Tibial nerve (tissue), 4 donors: ENCODE measurements at places on chromosomes 2 and 18. TPM values are rescaled to one million over a fixed set of nuclear protein-coding genes. Genes with fewer than 3 reads are reported as not detected.

Gene SPATS2L
- total RNA-seq: 50.9 TPM

Gene PRSS56
- not detected for total RNA-seq

Gene TWIST2
- total RNA-seq: 140 TPM

Gene HNMT
- total RNA-seq: 41.2 TPM

Gene EVX2
- total RNA-seq: not detected

GRCh38 chr2:196160101-196160500, 11.3 kb downstream of the STK17B start:
- no peak for DNase-seq

DNA sequence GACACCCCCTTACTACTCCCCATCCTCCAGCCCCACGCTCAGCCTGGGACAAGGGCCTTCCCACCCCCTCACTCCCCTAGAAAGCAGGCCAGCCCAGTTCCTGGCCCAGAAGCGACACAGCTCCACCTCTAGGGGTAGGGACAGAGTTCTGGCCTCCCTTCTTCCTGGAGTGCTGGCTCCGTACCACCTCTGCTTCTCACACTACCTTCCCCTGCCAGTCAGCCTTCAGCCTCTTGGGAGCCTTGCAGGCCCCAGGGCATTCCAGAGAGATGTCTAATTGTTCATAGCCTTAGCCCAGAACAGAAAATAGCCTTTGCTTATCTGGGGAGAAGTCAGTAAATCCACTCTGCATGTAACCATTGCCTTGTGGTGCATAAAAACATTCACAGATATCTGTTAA, 13.1 kb upstream of the CATIP start:
- no peak for DNase-seq

- no peak for DNase-seq
Observed at GRCh38 chr2:10432311-10433181, 15.6 kb downstream of the ODC1 start.

- no peak for DNase-seq
Observed at GRCh38 chr18:62388855-62389760, 64.0 kb downstream of the TNFRSF11A start.

- DNase-seq: no peak
Observed at GRCh38 chr2:113122364-113122763, 5.0 kb upstream of the IL1RN start.

- DNase-seq: no peak
Observed at GRCh38 chr2:238391042-238391689, 35.6 kb upstream of the ASB1 start.
